ENCODE measurements at places on chromosomes 3 and 15.
A peak's percentile ranks its signal among the peaks of the same experiment; 100 is the strongest.

- DNase-seq, result no peak
Observed at GRCh38 chr3:42668413-42668760, 14.9 kb downstream of the ZBTB47 start.

DNA sequence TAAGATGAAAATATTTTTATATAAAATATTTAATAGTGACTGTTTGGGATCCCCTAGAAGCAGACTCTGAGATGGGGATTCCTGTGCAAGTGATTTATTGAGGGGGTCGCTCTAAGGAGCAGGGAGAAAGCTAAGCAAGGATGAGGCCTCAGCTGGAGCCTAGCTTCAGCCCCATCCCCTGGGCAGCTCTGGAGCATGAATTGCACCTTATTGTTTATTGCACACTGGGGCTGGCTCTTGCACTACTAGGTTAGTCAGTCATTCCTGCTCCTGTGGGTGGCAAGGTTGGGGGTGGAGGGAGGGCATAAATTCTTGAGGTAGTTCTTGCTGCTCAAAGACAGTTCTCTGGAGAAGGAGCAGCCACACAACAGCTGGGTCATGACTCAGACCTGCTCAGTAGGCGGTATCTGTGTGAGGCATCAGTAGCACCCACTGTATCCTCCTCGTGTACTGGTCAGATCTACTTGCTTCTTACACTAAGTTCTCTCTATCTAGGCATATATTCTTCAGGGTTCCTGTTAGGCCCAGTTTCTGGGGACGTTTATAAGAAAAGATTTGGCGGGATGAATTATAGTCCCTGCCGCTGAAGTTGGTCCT, 27.2 kb upstream of the TNFSF10 start:
- peak; percentile 69 for DNase-seq

GRCh38 chr3:39531066-39531465, 63.6 kb downstream of the MOBP start:
- DNase-seq, result no peak

GRCh38 chr3:82671466-82671865, 910.0 kb upstream of the GBE1 start:
- DNase-seq, result no peak

GRCh38 chr3:48202632-48203031, 14.4 kb upstream of the CDC25A start:
- DNase-seq, result no peak

DNA sequence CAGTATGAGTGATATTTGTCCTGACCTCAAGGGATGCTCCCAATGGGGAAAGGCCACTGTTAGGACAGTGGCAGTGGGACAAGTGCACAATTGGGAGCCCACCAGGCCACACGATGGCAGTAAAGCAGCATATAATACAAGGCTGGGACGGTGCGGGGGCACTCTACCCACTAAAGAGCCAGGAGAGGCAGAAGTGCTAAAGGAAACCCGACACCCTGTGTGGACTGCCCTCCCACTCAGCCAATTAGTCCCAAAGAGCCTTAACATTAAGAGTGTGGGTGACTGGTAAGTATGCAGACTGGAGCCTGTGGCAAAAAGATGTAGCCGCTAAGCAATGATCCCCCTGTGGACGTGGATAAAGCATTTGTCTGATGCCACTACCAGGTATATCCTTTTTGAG, 8.2 kb upstream of the ZNF589 start:
- peak; percentile 44 for DNase-seq

DNA sequence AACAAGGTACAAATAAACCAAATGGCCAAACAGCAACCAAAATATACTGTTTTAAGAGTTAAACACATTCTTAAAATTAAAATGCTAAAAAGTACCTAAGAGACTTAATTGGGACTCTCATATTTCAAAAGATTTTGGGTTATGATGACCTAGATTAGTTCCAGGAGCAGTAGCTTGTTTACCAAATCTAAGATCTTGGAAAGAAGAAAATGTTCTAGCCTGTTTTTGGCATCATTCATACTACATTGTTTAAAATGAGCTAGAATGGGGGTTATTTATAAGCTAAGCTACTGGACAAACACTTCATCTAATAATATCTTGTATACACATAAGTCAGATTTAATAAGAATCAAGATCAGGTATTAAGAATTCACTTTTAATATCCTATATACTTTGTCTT, 22.8 kb downstream of the ATOSA start:
- DNase-seq, result no peak

GRCh38 chr3:155745795-155746550, 1.1 kb upstream of the PLCH1 start:
- DNase-seq, result no peak

DNA sequence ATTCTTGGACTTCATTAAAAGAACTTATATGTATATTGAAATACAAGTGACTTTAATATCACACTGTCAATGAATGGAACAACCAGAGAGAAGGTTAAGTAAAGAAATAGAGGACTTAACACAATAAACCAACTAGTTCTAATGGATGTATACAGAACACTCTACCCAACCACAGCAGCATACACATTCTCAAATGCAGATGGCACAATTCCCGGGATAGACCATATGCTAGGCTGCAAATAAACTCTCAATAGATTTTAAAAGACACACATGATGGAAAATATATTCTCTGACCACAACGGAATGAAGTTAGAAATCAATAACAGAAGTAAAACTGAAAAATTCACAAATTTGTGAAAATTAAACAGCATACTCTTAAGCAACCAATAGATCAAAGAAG, 214.3 kb upstream of the LINGO1 start:
- no peak for DNase-seq

DNA sequence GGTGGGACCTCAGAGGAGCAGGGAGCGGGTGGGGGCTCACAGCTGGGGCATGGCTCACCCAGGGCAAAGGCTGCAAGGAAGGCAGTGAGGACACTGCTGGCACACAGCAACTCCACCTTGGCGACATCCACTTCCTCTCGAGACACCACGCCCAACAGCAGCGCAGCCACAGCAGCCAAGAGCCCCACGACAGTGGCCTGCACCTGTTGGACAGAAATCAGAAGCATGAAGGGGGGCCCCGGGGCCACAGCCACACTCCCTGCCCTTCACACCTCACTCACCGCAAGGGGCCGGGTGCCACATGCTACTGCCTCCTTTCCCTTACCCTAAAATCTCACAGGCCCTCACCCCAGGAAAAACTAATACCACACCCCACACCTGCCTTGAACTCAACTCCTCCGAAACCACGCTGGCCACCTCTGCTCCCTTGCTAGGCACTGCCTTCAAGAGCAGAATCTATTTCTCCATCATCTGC, 57.3 kb downstream of the ROPN1B start:
- DNase-seq, result no peak

- no peak for DNase-seq
Observed at GRCh38 chr3:120752865-120753264, 10.3 kb downstream of the GTF2E1 start.

GRCh38 chr15:60079210-60079609, 75.1 kb downstream of the FOXB1 start:
- no peak for DNase-seq

GRCh38 chr3:127306361-127307111, 18.7 kb upstream of the PRR20G start:
- DNase-seq, result no peak

DNA sequence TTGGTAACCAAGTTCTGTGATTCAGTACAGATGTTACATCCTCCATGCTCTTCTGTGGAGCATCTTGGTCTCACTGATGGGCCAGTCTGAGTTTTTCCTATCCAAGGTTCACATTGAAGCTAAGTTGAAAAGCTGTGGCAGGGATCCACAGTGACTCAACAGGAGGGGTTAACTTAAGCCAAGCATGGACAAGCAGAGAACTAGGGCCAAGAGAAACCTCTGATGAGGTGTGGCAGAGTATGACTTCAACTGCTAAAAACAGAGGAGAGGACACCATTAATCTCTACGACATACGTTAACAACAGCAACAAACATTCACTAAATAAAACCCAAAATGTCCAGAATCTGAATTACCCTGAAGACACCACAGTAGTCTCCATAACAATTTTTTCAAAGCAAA, 268.1 kb upstream of the UBE2E2 start:
- no peak for DNase-seq

GRCh38 chr3:190514413-190515153, 698 bp downstream of the IL1RAP start:
- DNase-seq, result peak; percentile 10

- no peak for DNase-seq
Observed at GRCh38 chr3:16304061-16305010, 39.3 kb downstream of the OXNAD1 start.

- DNase-seq, result no peak
Observed at GRCh38 chr15:63818191-63818590, 15.6 kb downstream of the HERC1 start.

GRCh38 chr15:56036546-56037067, 43.2 kb upstream of the NEDD4 start:
- no peak for DNase-seq

DNA sequence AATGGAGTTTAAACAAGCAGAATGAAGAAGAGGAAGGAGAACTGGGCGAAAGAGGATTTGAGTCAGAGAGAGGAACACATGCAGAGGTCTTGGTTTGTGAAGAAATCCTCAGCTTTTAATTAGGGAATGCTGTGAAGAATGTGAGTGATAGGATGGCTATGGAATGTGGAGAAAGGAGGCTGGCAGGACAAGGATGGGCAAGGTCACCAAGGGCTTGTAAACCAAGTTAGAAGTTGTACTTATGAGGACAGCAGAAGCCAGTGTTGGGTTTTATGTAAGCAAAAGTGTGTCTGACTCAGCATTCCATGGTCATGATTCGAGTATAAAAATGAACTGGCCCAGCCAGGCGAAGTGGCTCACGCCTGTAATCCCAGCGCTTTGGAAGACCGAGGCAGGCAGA, 60.0 kb upstream of the IL12A start:
- DNase-seq, result no peak

GRCh38 chr3:112167758-112168157, 34.7 kb upstream of the GCSAM start:
- DNase-seq, result no peak

GRCh38 chr15:35020974-35021373, 32.9 kb upstream of the ZNF770 start:
- DNase-seq, result no peak

GRCh38 chr3:187212196-187212545, 14.9 kb downstream of the RTP1 start:
- no peak for DNase-seq

DNA sequence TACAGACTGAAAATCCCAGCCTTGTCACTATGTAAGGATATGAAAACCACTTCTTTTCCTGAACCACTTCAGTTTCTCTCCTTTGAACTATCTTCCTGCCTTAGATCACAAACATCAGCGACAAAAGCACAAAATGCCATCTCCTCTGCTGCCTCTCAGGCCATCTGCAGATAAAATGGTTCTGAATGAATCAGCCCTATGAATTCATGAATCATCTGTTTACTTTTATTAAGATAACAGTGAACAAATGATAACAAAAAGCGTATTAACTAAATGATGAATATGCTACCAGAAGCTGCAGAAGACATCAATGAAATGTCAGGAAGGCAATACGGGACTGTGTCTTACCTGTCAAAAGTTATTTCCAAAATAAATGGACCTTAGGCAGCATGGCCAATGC, 928.1 kb downstream of the ROBO1 start:
- no peak for DNase-seq

GRCh38 chr15:77083381-77084160, 12.7 kb upstream of the TSPAN3 start:
- DNase-seq, result peak; percentile 13

DNA sequence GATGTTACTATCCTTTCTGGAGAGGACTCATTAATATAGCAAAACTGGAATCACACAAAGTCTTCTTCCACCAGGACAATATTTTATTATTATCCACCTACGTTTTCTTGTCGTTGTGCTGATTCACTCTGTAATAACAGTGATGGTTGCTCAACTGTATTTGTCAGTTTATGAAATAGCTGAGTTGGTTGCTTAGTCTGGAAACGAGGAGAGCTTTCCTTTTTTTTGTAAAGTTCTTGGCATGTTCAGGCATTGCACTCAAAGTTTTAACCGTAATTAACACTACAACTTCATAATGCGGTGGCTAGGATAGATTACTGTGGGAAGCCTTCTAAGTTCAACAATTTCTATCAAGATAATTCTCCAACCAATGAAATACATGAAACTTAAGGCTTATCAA, 131.2 kb downstream of the RAP2B start:
- no peak for DNase-seq

GRCh38 chr3:62710751-62711150, 164.5 kb downstream of the CADPS start:
- no peak for DNase-seq

DNA sequence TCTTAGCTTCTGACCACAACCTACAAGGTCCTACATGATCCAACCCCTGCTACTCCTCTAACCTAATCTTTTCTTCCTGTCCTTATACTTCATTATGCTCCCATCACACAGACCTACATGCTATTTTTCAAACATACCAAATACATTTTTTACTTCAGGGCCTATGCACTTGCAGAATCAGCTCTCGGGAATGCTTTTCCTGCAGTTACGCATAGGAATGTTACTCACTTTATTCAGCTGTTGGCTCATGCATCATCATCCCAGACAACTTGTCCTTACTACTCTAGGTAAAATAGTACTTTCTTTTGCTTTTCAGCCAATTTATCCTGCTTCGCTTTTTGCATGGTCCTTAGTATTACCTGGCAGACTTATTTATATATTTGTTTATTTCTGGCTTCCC, 105.6 kb downstream of the OXSM start:
- DNase-seq, result no peak

GRCh38 chr15:37137221-37137620, 36.9 kb upstream of the MEIS2 start:
- no peak for DNase-seq

DNA sequence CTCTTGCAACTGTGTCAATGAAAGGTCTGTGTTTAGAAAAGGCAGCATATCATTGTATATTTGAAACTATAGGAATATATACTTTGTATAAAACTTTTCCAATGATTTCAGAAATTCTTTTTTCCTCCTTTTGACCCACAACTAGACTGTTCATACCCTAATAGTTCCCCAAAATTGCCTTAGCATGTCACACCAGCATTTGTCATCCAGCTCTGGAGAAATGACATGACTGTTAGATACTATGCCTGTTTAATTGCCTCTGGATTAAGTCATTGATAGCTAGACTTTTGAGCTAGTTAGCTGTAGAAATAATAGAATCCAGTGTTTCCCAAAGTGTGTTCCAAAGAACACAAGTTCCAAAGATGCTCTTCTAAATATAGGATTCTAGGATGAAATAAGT, 32.4 kb downstream of the B3GALNT1 start:
- no peak for DNase-seq

- DNase-seq, result no peak
Observed at GRCh38 chr3:35071772-35072171, 567.6 kb upstream of the ARPP21 start.

DNA sequence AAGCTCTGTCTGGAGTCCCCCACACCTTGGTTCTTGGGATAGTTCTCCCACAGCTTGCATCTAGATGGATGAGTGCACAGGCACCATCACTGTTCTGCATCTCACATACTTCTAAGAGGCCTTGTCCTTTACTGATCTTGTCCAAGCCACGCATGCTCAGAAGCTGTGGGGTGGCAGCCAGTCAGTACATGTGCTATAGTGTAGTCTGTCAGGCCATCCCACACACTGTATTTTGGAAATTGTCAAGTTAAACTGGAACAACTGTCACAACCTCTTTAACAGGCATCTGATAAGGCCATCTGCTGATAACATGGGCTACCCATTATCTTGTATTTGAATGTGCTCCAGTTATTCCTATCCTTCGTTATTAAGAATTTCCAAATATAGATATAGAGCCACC, 296.5 kb upstream of the AZI2 start:
- no peak for DNase-seq

GRCh38 chr3:74332165-74332564, 282.3 kb downstream of the CNTN3 start:
- DNase-seq, result no peak

GRCh38 chr3:124168271-124168670, 176.3 kb upstream of the ROPN1 start:
- no peak for DNase-seq

GRCh38 chr3:58161435-58162398, 49.1 kb downstream of the DNASE1L3 start:
- DNase-seq, result no peak

Data from CD4-positive, CD25-positive, alpha-beta regulatory T cell (primary cell).